ENCODE measurements at places on chromosomes 7 and 10.

- DNase-seq: no peak
Observed at GRCh38 chr7:81986723-81987470, 217.1 kb upstream of the HGF start.

DNA sequence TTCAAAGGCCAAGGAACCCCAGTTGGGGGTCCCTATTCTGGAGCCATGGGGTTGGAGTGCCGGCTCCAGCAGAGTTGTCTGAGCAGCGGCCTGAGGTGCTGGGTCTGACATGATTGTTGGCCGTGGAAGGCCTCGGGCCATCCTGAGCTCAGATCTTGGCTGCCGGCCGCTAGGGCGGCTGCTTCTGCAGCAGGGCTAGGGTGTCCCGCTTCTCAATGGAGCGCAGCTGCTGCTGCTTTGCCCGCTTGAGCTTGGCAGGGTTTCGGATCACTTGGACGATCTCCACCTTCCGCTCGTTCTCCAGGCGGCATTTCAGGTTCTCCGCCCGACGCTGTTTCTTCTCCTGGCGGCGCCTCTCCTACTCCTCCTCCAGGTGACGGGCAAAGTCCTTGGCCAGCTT lies 171.1 kb downstream of the HIBADH start:
- DNase-seq: no peak

- DNase-seq: no peak
Observed at GRCh38 chr7:44313621-44314031, 11.8 kb downstream of the CAMK2B start.

GRCh38 chr7:153590571-153590970 lies 461.6 kb upstream of the DPP6 start:
- DNase-seq: no peak

DNA sequence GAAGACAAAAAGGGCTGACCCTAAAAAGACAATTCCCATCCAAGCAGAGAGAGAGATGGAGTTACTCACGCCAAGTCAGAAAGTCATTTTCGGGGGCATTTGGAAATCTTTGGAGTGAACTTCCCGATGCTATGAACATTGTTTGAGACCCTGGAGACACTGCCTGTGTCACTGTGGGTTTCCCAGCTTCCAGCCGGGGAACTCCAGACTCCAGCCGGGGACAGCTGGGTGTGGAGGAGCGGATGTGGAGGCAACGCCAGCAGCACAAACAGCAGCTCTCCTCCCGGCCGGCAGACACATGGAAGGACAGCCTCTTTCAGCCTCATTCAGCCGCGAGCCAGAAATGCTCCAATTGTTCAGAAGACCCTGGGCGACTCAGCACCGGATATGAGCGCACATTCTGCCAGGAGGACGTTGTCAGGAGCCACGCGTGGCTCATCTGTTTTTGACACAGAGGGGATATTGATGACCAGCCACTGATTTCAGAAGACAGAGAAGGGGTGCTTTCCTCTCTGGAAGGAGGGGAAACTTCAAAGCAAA lies 97.6 kb downstream of the PRPF18 start:
- DNase-seq: peak; percentile 76

GRCh38 chr7:129578829-129579228 lies 32.7 kb upstream of the NRF1 start:
- no peak for DNase-seq

DNA sequence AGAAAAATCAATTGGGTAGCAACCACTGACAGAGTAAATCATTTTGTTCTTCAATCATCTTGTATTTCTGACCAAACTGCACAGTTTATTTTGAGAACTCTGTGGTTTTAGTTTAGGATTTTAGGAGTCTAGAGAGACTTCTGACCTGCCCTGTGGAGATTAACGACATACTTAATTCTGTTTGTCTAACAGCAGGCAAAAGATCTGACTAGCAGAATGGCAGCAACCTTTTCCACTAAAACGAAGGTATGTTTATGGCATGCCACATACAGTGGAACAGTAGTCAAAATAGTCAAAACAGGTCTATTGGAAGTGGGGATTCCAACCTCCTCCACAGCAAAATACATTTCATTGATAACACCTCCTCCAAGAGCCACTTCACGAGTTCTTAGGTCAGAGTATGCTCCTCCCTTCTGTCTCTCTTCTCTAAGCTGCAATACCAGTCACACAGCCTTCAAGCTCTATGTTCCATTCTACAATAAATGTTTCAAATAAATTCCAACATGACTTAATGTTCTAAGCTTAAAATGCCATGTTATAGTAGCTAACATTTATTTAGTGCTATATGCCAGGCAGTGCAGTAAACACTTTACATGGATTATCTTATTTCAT lies 34.4 kb downstream of the NRCAM start:
- DNase-seq: no peak

DNA sequence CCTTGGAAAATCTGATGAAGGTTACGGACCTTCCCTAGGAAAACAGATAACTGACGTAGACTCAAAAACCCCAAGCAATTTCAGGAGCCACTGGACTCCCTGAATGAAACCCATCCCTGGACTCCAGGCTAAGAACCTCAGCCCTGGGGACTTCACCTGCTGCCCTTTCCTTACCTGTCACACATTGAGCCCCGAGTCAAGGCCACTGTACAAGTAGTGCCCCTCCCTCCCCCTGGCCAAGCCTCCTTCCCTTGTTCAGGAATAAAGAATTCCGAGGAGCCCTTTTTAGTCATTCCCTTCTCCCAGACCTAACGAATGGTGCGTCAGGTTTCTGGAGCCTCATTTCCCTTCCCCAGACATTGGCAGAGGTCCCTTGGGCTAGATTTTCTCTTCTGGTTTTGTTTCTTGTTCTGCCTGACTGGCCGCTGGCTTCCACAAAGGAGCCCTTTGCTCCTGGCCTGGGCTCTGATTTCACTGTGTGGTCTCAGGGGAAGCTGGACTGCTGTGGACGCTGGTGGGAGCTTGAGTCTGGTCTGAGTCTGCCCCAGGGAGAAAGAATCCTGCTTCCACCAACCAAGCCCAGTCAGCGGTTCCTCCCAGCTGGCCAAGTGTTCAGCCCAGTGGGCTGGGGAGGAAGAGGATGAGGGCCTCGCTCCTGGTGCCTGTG lies 31.7 kb downstream of the ZNF775 start:
- DNase-seq: no peak

GRCh38 chr10:123648595-123648994 lies 17.6 kb upstream of the GPR26 start:
- DNase-seq: no peak

DNA sequence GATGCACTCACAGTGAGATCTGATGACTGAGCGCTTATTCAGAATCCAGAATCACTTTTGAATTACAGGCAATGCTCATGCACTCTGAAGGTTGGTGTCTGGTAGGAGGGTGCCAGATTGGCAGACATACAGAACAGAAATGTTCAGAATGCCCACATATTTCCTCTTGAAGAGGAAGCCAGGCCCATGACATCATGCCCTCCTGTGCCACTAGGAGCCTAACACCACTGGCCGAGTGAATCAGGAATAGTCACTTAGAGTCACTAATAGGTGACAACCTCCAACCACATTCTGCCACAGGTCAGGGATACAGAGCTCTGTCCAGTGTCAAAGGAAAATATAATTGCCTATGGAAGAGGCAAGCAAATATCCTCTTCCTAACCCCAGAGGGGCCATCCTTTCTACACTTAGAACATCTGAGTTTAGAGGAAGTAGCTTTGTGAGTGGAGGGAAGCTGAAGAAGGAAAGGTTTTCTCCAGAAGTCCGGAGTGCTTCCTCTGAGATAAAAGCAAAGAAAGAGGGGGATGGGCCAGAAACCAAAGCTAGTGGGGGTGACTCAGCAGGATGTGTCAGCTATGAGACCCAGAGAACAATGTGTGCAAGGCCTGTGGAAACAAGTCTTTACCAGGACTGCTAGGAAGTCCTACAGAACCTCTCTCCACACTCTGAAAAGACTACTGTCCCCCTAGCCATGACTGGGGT lies 838.8 kb downstream of the GRID1 start:
- no peak for DNase-seq

DNA sequence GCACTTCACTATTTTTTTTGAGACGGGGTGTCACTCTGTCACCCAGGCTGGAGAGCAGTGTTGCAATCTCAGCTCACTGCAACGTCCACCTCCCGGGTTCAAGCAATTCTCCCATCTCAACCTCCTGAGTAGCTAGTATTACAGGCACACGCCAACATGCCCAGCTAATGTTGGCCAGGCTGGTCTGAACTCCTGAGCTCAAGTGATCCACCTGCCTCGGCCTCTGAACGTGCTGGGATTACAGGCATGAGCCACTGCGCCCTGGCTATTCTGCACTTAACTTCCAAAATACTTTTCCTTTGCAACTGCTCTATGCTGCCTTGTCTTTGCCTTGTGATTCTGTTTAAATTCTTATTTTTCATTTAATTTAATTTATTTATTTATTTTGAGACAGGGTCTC lies 67.0 kb upstream of the ZNF479 start:
- no peak for DNase-seq

DNA sequence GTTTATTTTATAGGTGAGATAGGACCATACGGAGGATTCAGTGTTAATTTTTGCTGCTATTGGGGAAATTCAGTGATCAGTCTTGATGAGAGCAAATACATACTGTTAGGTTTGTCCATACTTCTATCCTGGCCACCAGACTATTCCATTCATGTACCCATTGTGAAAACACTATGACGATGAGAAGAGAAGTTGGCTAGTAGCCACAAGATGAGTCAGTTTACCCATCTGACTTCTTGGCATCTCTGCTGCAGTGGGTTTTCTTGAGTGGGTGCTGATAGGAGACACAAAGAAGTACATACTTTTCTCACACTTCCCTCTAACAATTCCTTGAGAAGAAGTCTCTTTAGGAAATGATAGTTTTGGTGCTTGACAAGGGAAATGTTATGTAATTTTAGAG lies 133.1 kb downstream of the TFPI2 start:
- no peak for DNase-seq

GRCh38 chr10:30820261-30820991 lies 190.9 kb upstream of the LYZL2 start:
- DNase-seq: peak; percentile 86

DNA sequence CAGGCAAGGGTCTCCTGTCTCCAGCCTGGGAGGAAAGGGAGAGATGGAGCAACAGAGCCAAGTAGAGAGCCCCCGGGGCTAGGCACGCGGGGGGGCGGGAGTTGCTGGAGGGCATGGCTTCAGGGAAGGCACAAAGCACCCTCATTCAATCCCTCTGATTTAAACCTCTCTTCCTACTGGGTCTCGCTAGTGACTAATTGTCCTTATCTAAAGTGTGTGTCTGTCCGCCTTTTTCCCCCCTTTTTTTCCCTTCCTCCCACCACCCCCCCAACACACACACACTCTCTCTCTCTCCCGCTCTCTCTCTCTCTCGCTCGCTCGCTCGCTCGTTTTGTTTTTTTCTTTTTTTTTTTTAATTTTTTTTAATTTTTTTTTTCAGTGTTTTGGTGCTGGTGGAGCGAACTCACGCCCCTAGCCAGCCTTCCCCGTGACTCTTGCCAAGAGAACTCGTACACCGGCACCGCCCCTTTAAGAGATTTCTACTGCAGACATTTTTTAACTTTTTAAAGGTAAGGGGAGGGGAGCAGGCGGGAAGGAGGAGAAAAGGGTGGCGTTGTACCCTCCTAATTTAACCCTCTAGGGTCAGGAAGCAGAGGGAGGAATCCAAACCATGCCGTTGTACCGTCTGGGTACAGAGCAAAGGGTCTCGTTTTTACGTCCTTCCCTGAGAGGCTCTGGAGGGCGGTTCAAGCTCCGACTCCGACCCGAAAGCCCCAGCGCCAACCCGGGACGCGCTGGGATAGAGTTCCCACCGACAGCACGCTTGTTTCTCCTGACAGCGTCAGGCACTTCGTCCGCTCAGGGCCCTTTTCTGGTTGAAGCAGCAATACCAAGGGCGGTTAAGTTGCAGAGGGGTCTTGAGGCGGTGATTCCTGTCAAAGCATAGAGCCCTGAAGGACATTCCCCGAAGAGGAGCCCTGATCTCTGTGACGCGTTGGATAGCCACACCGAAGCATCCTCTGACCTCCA lies at the start of gene HPSE2:
Gene HPSE2, minus strand, starts transcription at position 195 of the 969 bp plus-strand sequence.
- no peak for DNase-seq

DNA sequence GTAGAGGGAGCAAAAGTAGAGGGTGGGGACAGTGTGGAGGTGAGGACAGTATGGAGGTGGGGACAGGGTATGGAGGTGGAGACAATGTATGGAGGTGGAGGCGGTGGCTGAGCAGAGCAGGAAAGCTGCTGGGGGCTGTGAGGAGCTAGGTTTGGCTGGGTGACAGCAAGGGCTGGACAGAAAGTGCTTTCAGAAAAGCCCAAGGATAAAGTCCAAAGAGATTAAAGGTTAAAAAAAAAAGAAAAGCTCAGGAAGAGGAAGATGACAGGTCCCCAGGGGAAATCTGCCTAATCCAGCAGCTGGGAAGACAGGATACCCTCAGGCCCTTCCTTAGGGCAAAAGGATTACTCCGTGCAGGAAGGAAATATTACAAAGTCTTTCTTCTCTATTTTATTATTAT lies 32.1 kb upstream of the PFKFB3 start:
- DNase-seq: no peak

DNA sequence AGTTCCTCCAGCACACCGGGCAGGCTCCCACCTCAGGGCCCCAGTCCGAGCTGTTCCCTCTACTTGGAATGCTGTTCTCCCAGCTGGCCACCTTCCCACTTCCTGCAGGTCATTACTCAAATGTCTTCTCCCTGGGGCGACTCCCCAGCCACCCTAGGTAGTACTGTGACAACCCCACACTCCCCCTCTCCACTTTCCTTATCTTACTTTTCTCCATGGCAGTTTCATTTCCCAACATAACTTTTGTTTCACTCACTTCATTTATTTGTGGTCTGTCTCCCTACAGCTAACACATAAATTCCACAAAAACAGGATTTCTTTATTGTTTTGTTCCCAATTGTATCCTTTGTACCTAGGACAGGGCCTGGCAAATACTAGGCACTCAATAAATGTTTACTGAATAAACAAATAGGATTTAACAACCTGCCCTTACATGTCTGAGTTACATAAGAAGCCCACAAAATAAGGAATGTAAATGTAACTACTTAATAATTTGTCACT lies 76.5 kb downstream of the JAZF1 start:
- DNase-seq: no peak

GRCh38 chr10:5406918-5407317 lies 2.3 kb upstream of the TUBAL3 start:
- DNase-seq: no peak

GRCh38 chr7:96306385-96307125 lies 15.3 kb downstream of the SLC25A13 start:
- no peak for DNase-seq

DNA sequence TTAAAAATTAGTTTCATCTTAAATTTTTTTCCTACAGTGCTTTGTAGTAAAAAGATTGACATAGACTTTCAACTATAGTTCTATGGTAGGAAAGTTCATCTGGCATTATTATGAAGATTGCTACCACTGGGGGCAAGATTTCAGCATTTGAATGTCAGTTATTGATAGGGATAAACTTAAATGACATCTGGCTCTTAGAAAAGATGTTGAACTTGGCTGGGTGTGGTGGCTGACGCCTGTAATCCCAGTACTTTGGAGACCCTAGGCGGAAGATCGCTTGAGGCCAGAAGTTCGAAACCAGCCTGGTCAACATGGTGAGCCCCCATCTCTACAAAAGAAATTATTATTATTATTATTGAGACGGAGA lies 1.4 kb upstream of the TRA2A start:
- no peak for DNase-seq

DNA sequence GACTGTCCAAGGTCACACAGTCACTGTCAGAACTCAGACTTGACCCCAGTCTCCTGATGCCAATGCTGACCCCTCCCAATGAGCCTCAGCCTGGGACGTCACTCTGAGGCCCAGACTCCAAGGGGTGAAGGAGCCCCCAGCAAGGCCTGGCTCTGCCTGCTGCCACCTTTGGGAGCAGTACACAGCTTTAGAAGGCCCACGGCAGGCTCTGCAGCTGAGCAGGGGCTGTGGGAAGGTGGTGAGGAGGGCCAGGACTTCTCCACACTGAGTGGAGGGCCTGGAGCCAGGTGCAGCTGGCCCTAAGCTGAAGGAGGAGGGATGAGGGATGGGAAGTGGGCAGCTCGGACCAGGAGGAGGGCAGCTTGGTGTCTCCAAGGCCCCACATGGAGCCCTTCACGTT lies 23.9 kb upstream of the ZMIZ1 start:
- DNase-seq: no peak
